ENCODE measurements at places on chromosomes 12 and 14. TPM values are rescaled to one million over a fixed set of nuclear protein-coding genes. Genes with fewer than 3 reads are reported as not detected.
A peak's percentile ranks its signal among the peaks of the same experiment; 100 is the strongest.

The FGD4 gene
- total RNA-seq = 23.1 TPM

The VRTN gene
- not detected for total RNA-seq

DNA sequence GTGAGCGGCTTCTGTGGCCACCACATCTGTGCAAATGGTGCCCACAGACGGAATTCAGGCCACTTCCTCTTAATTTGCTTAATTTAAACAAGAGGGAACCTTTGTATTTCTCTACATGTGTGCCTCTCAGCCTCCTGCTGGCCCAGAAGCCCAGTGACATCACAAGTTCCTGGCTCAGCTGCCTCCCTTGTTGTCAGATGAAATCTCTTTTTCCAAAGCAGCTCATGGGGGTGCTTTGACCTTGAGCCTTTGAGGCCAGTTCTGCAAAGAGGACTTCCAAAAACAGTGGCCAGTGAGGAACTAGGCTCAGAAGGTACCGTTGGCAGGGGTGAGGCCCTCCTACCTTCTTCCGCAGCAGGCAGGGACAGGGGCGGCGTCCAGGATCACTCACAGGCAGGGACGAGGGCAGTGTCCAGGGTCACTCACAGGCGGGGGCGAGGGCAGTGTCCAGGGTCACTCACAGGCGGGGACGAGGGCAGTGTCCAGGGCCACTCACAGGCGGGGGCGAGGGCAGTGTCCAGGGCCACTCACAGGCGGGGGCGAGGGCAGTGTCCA lies 35.0 kb upstream of the GALNT9 start:
- no peak for DNase-seq

DNA sequence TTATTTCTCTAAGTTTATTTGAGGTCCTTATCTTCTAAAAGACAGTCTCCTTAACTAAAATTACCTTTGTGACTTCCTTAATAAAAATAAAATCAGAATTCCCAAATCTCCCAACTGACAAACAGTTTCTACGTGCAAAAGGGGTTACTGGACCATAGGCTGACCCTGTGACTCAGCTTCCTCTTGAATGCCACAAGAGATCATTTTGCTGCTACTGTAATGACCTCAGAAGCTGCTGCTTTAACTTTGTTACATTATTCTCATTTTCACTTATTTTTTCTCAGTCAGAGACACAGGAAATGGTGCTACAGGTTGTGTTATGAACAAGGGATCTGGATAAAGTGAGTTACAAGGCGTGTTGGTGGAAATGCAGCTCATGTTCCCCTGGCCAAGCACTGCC lies 132.2 kb upstream of the TMTC2 start:
- DNase-seq = no peak

DNA sequence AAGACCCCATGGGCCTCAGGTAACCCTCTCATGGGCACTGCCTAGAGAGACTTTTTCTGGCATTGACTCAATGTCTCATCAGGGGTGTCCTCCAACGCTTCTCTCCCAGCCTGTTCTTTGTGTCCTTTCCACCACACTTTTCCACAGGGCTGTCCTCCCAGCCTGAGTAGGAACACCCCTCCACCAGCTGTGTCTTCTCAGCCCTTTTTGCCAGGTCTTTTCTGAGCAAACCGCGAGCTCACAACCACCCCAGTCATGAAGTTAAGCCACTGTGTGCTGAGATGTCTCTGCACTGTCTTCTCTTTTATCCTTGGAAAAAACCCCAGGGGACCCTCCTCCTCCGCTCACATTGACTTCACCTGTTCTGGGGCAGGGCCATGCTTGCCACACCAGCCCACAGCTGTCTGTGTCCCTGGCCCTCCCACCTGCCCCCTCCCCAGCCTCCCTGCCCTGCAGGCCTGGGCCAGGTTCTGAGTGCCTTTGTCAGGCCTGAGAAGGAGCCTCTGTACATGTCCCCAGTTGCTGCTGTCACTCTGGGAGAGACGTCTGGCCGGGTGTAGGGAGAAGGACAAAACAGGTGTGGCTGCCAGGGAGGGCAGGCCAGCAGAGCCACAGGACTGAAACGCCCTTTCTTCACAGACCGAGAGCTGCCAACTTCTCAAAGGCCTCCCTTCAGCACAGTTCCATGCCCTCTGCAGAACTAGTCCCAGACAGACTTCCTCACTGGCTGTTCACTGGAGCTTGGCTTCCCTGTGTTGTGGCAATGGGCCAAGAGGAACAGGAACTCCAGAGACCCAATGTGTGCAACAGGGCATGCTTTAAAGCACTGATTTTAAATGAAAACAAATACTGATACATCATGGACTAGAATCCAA lies 50.5 kb upstream of the PNMA1 start:
- DNase-seq = peak; percentile 69

- DNase-seq = no peak
Measured at GRCh38 chr14:33767586-33768457, 183.1 kb downstream of the EGLN3 start.

- DNase-seq = no peak
Measured at GRCh38 chr12:92398565-92399309, 253.1 kb upstream of the BTG1 start.
